GM20000 (cell line): ENCODE measurements at places on chromosomes 1 and 21.

GRCh38 chr21:44049606-44050005, 37.5 kb downstream of the TRAPPC10 start:
- no peak for DNase-seq

DNA sequence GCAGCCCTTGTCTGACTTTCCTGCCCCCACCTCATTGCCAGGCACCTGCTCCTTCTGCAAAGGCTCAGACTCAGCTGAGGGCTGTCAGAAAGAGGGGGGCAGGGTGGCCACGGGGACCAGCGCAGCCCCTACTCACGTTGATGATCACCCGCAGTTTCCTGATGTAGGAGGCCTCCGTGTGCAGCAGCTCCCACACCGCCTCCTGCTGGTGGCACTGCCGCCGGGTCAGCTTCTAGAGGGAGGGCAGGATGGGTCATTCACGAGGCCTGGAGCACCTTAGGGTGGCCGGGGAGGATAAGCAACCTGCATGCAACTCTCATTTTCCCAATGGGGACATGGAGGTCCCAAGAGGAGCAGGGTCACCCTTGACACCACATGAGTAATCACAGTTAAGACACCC, 6.4 kb upstream of the TNFRSF25 start:
- no peak for DNase-seq

DNA sequence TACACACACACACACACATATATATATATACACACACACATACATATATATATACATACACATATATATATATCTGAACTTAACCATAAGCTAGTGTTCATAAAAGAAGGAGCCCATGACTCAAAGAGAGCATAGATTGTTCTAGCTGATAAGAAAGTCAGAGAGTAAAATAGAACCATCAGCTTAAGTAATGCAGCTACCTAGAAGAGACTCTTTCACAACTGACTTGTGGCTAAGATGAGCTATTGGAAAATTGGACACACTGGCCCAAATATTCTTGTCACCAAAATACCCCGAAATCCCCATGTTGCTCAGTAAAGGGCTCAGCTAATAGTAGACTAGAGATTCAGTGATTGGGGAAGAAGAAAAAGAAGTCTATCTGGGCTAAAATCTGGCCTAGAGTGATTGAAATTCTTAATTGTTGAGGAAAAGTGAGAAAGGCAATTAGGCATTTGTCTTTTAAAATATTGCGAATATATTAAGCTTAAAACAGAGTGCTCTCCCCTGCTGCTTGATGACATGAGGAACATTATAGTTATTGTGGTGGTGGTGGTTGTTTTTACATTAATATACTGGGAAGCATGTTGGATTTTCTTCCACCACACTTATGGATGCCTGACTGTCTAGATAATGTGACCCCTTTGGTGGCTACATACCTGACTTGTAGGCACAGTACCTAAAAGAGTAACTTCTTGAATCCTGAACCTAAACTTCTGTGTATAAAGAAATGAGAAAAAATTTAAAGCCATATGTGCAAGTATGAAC, 6.3 kb downstream of the SLAMF1 start:
- DNase-seq = no peak

DNA sequence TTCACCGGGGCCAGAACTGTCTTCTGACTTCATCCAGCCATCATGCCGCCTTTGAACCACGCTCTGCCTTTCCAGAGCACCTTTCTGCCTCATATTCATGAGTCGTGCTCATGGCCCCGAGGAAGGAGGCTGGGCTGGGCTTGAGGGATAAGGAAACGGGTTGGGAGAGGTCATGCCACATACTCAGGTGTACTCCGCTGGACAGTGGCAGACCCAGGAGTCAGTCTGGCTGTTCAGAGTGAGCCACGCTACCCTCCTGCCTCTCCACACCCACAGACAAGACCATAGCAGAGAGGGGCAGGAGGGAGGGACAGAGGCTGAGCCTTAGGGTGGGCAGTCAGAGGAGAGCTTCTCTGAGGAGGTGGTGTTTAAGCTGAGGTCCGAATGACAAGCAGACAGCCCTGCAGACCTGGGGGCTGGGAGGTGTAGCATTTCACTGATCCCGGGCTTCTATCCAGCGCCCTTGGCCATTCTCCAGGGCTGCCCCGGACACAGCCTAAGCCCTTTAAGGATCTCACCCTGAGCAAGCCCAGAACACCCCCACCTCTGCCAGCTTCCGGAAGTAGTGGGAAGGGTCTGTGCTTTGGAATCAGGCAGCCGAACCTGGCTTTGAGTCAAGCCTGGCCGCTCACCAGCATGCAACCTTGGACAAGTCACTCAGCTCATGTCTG, 102.3 kb downstream of the LACTBL1 start:
- no peak for DNase-seq

DNA sequence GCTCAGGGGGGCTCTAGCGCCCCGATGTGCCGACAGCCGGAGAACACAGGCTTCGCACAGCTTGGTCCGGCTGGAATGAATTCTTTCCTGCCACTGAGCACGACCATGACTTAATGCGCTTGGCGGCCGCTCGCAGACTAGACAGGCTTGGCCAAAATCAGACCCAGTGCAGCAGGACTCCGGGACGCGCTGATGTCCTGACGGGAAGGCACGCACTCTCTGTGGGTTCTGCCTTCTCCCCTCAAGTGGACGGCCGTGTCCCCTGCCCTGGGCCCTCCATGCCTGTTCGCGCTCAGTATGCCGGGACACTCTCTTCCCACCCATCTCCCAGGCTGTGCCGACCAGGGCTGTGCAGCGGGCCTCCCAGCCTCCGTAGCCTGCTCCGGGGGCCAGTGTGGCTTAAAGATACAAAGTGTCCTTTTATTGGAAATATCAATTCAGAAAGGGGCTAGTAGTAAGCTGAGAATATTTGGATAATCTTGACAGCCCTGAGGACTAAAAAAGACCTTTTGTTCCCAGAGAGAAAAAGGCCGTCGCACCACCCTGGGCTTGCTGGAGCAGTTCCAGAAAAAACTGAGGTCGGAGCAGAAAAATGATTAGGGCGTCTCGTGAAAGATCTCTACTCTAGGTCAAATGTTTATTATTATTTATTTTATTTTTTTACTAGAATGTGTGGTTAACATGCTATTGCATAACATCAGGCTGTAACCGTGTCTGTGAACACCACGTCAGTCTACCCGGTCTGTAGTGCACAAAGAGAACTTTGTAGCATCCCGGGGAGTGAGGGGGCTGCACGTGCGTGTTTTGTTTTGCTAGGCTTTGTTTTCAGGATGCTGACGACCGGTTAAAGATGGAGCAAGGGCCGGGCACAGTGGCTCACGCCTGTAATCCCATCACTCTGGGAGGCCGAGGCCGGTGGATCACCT, 88.1 kb upstream of the ARHGEF16 start:
- no peak for DNase-seq

DNA sequence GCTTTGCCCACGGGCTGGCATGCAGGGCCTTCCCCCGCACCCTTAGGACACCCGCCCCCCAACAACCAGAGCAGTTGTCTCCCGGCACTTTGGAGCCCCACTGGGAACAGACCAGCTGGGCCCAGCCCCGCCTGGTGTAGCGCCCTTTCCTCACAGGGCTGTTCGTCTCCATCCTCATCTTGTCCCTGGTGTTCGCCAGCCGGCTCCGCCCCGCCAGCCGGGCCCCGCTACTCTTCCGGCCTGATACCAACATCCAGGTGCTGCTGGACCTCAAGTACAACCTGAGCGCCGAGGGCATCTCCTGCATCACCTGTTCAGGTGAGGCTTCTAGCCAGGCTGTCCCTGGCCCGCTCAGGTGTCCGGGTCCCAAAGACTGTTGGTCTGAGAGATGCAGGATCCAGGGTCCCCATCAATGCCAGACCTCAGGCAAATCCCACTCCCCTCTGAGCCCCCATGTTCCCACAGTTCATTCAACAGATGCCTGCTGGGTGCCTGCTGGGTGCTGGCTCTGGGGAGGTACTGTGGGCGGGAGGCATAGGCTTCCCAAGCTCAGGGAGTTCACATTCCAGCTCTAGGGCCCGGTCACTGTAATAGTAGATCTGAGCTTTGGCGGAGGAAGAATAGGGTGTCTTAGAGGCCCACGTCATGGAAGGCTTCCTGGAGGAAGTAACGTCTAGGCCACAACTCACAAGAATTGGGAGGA, 41.7 kb downstream of the DISP3 start:
- DNase-seq = no peak

DNA sequence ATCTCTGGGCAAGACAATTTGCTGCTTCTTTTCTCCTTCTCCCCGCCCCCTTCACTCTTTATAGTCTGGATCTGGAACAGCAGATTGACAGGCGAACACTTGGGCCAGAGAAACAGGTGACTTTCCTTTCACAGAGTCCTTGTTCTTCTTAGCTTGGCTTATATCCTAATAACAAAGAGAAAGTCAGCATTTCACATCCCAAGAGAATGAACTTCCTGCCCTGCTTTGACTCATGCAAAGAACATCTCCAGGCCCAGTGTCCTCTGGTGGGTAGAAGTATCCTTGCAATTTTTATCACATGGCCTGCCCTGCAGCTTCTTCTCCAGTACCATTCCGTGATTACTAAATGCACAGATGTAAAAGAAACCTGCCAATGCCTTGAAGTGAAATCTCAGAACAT, 764.4 kb downstream of the ADGRL2 start:
- no peak for DNase-seq

DNA sequence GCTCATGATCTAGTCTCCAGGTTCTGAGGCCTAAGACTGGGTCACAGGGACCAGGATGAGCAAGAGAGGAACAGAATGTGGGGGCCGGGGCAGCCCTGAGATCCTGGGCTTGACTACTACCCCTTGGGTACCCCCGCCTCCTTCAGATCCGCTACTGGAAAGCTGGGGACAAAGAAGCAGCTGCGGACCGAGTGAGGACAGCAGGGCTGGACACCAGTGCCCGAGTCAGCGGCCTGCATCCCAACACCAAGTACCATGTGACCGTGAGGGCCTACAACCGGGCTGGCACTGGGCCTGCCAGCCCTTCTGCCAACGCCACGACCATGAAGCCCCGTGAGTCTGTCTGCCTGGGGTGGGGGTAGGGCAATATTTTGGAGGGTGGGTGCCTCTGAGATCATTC, 12.5 kb downstream of the TMEM81 start:
- DNase-seq = no peak

DNA sequence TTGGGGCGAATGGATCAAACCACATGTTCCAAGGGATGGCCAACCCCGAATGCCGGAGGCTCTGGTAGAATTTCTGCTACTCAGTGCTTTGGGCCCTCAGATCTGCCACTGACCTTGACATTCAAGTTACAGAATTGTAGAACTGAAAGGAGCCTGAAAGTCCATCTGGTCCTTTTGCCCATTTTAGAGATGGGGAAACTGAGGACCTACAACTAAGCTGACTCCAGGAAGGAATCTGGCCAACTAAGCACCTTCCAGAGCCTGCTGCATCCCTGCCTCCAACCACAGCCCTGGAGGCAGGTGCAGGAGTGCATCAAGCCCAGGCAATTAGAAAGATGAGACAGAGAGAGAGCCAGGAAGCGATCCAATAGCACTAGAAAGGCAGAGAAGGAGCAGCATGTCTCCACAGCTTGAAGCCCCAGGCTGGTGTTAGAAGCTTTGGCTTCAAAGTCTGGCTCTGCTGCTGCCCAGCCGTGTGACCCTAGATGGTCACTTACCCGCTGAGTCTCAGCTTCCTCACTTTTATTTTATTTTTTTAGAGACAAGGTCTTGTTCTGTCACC, 1.3 kb upstream of the CTRC start:
- DNase-seq = no peak

DNA sequence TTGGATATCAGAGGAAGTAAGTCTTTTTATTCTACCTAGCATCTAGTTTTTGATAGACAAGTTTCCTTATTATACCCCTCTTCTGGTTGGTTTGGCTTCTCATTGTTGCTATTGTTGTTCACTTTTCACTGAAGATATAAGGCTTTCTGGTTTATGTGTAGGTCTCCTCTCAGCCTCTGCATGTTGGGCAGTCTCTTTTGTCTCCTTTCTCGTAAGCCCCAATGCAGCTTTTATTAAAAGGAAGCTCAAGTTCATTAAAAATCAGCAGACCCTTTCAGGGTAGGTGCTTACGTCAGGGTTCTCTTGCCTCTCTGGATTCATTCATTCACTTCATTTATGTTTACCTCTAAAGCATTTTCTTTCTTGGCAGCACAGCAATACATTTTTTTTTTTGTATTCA, 4.8 kb upstream of the DHX9 start:
- no peak for DNase-seq

DNA sequence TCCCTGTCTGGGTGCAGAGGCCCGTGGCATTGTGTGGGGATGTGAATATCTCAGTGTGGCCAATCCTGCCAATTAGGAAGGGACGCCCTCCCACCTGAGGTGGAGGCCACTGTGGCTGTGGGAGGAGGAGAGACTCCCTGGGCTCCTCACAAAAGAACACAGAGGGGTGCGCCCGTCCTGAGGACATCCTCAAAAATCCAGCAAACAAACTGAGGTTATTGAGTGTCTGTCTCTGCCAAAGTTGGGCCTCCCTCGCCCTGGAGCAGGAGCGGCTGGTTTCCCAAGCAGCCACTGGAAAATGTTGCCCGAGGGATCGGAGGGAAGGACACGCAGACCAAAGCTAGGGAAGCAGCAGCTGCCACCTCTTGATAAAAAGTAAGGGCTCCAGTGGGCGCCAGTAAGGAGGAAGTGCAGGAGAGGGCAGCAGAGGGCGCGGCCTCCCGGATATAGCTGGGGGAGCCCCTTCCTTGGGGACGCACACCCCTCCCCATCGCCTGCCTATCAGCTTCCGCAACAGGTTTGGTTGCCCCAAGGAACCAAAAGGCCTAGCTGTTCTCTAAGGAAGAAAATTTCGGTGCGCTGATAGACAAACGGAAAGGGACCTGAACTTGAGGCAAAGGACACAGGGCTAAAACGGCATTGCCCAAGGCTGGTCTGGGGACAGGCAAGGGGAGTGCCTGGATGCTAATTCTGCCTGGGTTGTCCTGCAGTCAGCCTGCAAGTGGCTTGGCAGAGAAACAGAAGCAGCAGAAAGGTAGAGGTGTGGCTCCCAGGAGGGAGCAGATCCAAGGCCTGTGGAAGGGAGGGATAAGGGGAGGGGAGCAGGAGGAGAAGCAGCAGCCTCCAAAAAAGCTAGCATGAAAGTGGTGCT, 1.7 kb upstream of the GRIK3 start:
- DNase-seq = peak; percentile 52

DNA sequence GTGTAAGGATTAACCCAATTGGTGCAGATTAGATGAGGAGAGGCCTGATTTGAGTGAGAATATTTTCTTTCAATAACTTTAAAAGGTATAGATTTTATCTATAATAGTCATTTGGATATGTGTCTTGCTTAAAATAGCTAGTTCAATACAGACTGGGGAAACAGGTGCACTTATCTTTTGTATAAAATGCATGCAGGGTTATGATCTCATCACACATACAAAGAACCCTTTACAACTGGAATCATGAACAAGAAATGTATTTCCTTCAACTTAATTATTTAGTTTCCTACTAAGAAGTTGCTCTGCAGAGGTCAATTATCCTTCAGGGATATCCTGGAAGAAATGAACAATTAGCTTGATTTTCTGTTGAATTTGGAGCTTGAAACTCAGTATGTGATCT, 259.6 kb downstream of the PTBP2 start:
- DNase-seq = no peak

DNA sequence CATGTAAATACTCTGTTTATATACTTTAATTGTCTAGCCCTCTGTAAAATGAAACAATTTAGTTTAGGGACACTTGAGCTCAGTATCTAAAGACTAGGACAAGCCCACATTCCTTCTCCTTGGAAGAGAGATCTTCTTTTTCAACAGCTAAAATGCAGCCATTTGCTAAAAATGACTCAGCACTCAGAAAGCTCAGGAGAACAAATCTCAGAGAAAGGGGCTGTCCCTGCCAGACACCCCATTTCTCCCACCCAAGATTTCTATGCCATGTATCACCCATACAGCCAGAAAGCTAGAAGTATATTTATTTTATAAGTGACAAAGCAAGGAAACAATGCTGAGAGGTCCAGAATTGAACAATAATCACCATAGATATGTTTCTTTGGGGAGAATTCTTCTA, 23.2 kb upstream of the PRDX6 start:
- DNase-seq = no peak

- DNase-seq = no peak
These were observed at the start of gene DOP1B for GRCh38 chr21:36156815-36157670. Gene DOP1B (plus strand): TSS chr21:36156824. CDS start chr21:36164734, 7,910 bp downstream.
